Activated naive CD8-positive, alpha-beta T cell treated with anti-CD3 and anti-CD28 coated beads for 36 hours (primary cell): ENCODE measurements at places on chromosomes 12 and 14. TPM values are rescaled to one million over a fixed set of nuclear protein-coding genes. Genes with fewer than 3 reads are reported as not detected.

Gene SPTB
- total RNA-seq = 0.31 TPM

Gene NOVA1
- 0.28 TPM for total RNA-seq

DNA sequence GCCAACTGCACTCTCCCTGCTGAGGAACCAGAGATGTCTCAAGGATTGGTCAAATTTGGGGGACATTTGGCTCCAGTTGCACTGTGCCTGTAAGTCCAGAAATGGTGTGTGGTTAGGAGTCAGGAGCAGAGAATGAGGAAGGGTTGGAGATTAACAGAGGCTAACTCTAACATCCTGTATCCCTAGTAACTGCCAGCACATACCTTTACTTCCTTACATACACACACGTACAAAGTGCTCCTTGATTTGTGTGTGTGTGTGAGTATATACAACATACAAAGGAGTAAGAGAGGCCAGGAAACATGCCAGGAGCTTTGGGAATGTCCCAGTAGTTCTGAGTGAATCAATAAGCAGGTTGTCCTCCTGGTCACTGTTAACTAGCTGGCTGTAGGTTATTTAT lies 39.8 kb upstream of the NRXN3 start:
- no peaks in the 10 kb centered on the region for H3K36me3 ChIP-seq
- no peak overlapping the region for H3K27ac ChIP-seq
- peaks cover 4% of the 10 kb centered on the region for H3K27me3 ChIP-seq
- H3K4me3 ChIP-seq = no peak overlapping the region
- no peak for DNase-seq
- H3K4me1 ChIP-seq = peaks cover under 1% of the 10 kb centered on the region

DNA sequence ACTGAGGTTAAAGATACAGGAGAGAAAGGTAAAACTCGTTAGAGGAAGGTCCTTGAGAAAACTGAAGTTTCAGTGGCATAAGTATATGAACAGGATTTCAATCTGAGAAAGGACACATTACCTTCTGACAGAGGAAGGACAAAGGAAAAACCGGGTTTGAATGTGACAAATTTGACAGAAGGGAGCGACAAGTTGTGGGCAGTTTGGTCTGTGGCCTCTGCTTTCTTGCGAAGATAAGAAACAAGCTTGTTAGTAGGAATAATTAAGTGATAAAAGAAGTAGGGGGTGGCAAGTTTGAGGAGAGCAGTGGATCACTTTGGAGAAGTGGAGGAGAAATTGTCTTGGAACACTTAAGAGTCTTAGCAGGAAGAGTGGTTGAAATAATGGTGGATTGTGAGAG lies 5.1 kb downstream of the MON2 start:
- DNase-seq = no peak
- H3K36me3 ChIP-seq = peaks cover 5% of the 10 kb centered on the region
- H3K4me1 ChIP-seq = peaks cover 9% of the 10 kb centered on the region
- no peak overlapping the region for H3K27ac ChIP-seq

DNA sequence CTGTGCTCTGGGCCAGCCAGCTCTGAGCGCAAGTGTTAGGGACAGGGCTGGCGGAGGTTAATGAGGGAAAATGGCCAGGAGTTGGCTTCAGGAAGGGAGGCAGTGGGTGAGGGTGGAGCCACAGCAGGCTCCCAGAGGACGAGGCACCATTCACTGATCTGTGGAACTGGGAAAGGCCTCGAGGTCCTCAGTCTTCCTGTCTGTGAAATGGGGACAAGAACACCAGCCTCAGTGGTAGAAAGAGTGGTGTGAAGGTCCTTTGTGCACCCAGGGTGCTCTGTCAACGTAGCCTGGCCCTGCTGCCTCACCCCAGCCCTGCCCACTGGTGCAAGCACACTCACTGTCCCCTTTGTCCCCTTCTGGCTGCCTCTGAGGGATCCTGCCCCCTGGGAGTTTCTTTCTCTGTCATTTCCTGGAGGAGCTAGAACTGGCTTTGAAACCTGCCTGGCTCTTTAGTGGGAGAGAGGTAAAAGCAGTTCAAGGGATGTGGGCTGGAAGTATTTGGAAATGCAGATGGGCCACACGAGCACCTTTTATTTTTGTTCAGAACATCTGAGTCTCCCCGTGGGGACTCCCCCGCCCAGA lies 25.0 kb downstream of the SYNDIG1L start:
- peak overlapping the region; percentile 71 for H3K27ac ChIP-seq
- no peaks in the 10 kb centered on the region for H3K27me3 ChIP-seq
- H3K4me3 ChIP-seq = peak overlapping the region; percentile 58

DNA sequence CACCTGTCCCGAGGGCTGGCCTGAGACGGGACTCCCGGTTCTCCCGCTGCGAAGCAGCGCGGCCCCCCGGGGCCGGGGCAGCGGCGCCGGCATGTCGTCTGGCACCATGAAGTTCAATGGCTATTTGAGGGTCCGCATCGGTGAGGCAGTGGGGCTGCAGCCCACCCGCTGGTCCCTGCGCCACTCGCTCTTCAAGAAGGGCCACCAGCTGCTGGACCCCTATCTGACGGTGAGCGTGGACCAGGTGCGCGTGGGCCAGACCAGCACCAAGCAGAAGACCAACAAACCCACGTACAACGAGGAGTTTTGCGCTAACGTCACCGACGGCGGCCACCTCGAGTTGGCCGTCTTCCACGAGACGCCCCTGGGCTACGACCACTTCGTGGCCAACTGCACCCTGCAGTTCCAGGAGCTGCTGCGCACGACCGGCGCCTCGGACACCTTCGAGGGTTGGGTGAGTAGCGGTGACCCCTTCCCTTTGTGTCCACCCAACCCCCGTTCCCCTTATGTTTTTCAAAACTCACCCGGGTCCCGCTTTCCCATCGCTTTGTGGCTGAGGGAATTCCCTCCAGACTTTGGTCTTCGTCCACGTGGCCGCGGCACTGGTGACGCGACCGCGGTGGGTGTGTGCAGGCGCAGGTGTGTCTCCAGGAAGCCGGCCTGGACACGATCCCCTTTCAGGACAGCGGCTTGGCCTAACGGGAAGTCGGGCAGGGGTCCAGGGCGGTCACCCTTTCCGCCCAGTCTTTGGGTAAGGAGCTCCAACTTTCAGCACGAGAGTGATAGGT lies 826 bp downstream of the PRKCH start:
- peak overlapping the region; percentile 96 for H3K4me3 ChIP-seq
- peak overlapping the region; percentile 92 for H3K27ac ChIP-seq
- peaks cover 44% of the 10 kb centered on the region for H3K36me3 ChIP-seq

- no peaks in the 10 kb centered on the region for H3K27me3 ChIP-seq
- H3K4me3 ChIP-seq = no peak overlapping the region
- no peak overlapping the region for H3K27ac ChIP-seq
- H3K4me1 ChIP-seq = peaks cover 55% of the 10 kb centered on the region
- H3K36me3 ChIP-seq = peaks cover 38% of the 10 kb centered on the region
These were observed 25.7 kb downstream of the TRAF3 start for GRCh38 chr14:102802834-102803523.
